ENCODE measurements at places on chromosomes 16 and 17.

DNA sequence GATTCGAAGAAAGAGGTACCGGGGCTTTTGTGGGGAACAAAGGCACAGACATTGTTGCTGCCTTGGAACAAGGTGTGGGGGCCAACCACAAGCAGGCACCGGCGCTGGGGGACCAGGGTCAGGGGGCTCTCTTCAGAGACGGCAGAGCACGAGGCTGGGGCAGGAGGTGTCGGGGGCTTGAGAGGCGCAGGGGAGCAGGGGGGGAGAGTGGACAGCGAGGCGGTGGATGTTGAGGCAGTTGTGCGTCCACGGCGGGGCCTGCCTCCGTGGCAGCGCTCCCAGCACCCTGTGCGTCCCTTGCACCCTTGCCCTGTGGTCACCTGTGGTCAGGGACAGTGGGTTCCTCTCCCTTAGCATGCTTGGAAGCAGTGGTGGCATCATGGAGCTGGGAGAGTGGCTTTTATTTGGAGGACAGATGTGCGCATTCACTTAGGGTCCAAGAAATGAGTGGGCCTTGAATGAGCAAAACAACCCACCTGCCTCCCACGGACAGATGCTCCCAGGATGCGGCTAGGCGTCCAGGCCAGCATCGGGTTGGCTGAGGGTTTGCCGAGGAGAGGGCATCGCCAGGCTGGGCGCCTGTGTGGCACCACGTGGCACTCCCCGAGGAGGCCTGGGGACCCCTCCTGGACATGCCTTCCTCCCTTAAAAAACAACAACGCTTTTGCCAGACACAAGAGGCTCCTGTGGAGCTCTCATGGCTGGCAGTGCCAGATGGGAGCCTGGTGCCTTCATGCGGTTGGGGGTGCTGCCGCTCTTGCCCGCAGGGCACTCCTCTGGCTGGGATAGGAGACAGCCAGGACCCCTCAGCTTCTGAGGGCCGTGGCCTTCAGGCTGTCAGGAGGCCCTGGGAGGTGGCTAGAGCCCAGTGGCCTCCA lies 113.0 kb downstream of the BANP start:
- DNase-seq, result no peak

DNA sequence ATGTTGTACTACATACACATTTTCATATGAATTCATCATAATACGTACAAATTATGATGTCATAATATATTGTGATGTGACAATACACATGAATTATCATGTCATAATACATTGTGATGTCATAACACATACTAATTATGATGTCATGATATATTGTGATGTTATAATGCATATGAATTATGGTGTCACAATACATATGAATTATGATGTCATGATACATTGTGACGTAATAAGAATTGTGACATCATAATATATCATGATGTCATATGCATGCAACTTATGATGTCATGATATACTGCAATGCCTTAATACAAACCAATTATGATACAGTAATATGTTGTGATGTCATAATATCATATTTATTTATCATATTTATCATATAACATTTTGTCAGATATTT lies 2074.3 kb downstream of the TP53TG3F start:
- DNase-seq, result no peak

DNA sequence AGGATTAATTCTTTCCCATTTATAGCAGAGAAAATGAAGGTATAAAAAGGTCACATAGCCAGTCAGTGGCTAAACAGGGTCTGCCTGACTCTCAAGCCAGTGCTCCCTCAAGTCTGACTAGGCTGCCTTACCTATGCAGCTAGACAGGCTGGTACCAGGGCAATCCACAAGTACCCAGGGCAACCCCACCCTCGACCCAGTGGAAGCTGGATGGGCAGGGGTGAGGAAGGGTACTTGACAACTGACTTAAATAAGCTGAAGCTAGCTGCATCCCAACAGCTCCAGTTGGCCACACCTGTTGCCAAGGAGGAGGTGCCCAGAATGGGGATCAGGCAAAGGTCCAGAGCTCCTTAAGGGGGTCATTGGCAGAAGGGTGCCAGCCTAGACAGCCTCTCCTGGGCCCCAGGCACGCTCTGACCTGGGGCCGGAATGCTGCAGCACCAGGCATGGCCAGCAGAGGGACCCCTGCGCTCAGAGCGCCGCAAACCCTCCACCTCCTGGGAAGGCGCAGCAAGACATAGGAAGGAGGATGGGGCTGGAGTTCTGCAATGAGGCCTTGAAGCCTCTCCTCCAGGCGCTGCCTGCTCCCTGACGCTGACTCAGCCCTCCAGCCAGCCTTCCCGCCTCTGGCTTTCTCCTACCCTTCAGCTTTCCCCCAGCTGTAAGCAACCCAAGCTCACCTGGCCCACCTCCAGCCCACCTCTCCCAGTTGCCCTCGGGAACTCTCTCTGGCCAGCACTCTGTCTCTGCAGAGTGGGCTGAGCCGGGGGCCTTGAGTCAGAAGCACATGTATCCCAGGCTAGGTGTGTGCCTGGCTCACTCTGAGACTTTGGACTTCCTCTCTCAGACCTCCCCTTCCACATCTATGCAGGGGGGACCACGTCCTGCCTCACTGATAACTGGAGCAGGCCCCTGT lies 28.8 kb downstream of the MPP2 start:
- DNase-seq, result peak; percentile 97

GRCh38 chr17:78426293-78426879 lies 47.9 kb downstream of the PGS1 start:
- DNase-seq, result no peak

DNA sequence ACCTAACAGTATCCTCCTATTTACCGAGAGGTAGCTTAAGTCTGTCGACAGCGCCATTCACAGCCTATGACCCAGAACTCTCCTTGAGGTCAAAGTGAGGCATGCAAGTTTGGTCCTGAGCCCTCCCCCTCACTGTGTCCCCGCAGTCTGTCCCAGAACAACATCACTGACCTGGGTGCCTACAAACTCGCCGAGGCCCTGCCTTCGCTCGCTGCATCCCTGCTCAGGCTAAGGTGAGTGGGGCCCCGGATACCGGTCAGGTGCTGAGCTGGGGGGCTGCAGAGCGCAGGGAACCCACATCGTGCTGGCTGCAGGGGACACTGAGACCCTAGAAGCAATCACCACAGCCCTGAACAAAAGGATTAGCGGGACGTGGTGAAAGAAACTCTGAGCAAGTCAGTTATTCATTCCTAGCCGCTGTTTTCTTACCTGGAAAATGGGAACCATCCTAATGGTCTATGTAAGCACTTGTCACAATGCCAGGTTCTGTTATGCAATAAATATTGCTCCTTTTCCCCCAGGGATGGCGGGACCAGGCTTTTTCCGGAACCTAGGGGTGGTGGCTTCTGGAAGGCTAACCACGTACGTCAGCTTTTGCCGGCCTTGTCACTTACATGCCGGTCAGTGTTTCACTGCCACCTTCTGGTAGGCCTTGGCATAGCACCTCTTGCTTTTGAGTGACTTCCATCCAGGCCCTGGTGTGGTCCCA lies 23.8 kb downstream of the DEXI start:
- DNase-seq, result peak; percentile 97

GRCh38 chr16:83244057-83244456 lies 563.7 kb upstream of the HSBP1 start:
- DNase-seq, result peak; percentile 1

- DNase-seq, result no peak
These were observed 38.9 kb upstream of the CSNK2A2 start for GRCh38 chr16:58236831-58237230.

- DNase-seq, result no peak
These were observed 63.6 kb downstream of the ZNF652 start for GRCh38 chr17:49298371-49298976.

- DNase-seq, result peak; percentile 71
These were observed 28.7 kb upstream of the ATF7IP2 start for GRCh38 chr16:10356870-10357842.

- peak; percentile 63 for DNase-seq
These were observed 79.5 kb downstream of the SLC6A2 start for GRCh38 chr16:55735120-55735781.

DNA sequence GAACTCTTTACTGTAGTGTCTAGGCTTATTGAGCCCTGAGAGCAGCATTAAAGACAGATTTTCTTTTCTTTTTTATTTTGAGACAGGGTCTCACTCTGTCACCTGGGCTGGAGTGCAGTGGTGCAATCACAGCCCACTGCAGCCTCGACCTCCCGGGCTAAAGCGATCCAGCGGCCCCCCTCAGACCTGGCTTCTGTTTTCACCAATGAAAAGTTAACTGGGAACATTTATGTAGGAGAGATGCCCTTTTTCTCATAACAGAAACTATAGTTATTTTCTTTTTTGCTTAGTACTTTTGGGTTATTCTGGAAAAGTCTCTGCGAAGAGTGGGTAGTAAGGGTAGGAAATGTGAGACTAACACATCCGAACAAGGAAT lies 1.5 kb downstream of the MAP1LC3B start:
- DNase-seq, result no peak

DNA sequence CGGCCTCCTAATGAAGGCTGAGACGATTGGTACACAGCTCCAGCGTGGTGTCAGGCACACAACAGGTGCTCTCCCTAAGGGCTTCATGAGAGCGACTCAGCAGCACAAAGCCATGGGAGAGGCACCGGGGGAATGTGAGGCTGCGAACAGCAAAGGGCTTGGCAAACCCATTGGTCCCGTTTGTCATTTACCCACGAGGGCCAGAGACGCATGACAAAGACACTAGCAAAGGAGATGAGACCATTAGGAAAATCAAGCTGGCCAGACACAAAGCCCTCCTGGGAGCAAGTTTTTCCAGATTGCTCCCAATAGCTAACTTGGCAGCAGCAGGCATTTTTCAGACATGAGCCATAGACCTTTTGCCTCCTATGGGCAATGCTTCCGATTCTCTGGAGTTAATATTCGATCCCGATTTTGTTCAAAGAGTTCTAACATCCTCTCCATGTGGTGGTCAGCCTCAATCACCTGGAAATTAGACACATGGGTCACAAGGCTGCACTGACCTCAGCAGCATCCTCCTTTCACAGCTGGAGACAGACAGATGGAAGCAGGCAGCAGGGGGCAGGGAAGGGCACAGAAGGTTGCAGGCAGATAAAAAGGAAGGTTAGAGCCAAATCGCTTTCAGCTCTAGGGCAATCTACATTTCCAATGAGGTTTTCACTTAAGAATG lies 38.2 kb downstream of the TK2 start:
- DNase-seq, result peak; percentile 85

DNA sequence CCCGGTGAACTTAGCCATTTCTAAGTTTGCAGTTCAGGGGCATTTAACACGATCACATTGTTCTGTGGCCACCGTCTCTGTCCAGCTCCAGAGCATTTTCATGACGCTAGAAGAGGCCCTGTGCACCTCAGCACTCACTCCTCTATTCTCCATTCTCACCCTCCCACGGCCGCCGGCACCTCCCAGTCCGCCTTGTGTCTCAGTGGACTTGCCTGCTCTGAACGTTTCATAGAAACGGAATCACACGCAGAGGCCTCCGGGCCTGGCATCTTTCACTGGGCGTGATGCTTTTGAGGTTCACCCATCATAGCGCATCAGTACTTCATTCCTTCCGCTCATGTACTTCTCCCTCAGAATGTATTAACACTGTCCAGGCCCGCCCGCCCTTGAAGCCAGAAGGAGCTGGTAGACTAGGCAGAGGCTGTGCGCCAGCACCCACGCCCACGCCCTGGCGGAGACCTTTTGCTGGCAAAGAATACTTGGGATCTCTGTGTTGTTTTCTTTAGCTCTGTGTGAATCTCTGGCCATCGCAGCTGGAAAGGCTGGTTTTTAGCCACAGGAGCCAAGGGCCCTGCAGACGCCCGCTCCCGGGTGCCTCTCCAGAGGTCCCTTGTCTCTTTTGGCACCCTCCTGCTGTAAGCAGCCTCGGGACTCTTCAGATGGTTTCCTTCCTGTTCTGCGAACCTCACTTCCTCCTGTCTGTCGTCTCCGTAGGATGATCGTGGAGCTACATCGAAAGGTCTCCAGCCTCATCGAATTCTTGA lies 23.4 kb upstream of the JPT2 start:
- no peak for DNase-seq

- no peak for DNase-seq
These were observed 22.2 kb upstream of the CLEC18C start for GRCh38 chr16:70151391-70151790.

GRCh38 chr16:19524616-19525384 lies 1.1 kb downstream of the CCP110 start:
- no peak for DNase-seq

DNA sequence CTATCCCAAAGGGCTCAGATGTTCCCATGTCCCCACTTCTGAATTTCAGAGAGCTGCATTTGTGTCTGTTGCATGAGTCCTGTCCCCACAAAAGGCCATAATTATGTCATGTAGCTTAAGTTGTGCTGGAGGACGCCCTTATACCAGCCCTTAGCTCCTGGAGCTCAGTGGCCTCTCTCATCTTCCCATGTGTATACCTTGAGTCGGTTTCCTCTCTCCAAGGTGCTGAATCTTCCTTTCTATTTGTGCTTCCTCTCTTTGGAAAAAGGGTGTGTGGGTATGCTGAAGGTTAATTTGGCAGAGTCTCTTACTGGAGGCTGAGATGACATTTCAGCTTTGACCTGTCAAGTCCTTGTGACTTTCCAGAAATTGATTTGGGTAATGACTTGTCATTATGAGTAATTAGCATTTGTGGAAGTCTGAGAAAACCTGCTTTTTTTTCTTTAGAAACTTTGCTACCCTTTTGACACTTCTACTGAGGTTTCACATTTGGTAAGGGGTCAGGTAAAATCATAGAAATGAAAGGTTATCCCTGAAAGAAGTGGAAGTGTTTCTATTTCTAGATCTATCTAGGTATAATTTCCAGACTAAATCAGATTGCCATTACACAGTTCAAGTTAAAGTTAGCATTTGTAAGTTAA lies 185.4 kb downstream of the ABCC12 start:
- DNase-seq, result peak; percentile 59

DNA sequence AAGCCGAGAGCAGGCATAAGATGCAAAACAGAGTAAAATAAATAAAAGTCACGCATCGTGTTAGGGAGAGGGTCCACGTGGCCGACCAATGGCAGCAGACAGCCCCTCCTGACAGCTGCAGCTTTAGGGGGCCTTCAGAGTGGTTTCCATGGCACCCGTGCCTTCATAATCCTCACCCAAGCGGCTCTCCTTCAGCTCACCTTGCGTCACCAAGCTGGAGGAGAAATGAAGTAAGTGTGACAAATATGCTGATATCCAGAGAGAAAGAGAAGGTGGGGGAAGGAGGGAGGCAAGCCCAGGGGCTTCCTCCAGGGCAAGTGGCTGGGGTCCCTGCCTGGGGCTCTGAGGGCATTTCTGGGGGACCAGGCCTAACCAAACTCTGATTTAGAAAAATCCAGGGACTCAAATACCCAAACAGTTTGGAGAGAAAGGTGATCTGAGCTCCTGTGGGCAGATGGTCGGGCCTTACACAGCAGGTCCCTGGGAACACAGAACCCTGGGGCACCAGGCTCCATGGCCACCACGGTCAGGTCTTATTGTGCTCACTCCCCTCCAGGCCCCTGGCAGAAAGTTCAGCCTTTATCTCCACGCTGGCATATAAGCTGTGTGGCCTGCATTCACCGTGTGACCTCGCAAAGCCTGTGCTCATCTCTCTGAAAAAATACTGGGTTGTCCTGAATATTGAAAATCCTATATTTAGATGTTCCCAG lies 80.7 kb upstream of the TNRC6C start:
- DNase-seq, result no peak

DNA sequence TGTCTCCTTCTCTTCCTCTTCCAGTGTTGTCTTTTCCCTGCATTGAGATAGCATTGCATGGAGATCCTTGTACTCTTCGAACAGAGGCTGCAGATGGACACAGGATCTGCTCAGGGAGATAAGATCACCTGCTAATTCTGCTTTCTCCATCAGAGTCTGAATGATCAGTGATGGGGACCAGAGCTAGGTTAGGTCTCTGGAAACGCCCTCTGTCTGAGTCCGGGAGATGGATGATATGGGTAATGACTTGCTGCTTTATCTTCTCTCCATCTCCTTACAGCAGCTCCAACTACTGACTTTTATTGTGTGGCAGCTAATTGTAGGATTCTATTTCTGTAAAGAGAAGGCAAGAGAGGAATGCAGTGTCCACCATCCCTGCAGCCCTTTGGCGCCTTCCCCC lies 435.6 kb downstream of the WWOX start:
- peak; percentile 88 for DNase-seq

Data from islet precursor cell (in vitro differentiated cells).